ENCODE measurements at places on chromosomes 1 and 21.

GRCh38 chr1:221714227-221715152, 27.4 kb downstream of the DUSP10 start:
- no peak for DNase-seq

DNA sequence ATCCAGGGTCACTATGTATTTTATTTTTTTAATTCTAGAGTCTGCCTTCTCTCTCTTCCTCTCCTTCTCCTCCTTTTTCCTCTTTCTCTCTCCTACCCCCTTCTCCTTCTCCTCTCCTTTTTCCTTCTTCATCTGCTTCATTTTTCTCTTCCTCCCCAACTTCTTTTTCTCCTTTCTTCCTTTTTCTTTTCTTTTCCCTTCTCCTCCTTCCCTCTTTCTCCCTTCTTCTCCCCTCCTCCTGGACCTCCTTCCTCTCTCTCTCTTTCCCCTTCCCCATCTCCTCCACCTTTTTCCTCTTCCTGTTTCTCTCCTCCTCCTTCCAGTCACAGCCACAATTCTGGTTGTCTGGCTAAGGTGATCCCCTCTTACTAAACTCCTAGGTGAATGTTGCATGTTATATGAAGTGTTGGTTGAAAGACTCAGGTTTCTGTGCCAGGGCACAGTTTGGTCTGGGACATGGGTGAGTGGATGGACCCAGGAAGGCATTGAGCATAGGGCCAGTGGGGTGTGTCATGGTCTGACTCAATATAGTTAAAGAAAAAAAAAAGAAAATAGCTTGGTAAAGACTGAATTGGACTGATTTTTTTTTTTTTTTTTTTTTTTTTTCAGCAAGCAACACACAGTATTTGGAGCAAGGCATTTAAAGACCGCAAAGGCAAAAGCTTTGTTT, 266.9 kb downstream of the TGFB2 start:
- no peak for DNase-seq

DNA sequence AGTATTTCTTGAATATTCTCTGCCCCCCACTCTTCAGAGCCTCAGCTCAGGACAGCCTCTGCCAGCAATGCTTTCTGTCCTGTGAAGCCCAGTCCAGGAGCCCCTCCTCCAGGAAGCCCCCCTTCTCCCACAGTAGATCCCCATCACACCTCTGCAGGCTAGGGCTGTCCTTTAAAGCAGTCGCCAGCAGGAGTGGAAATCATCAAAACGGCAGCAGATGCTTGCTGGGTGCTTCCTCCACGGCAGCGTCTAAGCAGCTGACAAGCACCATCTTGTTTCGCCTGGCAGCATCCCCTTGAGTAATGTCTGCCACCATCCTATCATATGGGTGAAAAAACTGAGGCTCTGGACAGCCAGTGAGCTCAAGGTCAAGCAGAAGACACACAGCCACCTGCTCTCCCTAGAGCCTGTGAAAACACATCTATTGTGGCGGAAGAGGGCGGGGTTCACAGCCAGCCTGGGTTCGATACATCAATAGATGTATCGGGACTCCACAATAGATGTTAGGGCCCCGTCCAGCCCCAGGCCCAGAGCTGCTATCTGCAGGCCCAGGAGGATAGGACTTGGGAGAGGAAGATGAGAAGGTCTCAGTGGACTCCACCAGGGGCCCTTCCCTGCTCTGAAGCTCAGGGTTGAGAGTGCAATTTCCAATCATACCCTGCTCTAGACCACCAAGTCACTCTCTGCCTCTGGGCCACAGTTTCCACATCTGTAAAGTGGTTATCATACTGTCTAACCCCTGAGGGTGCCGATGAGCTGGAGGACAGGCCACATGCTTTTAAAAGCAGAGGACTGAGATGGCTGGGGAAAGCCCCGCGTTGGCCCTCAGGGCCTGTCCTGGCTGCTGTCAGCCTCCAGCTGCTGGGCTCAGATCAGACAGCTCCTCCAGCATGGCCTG, 17.5 kb downstream of the RUNX3 start:
- DNase-seq: no peak

GRCh38 chr1:24636661-24637357, 6.3 kb upstream of the SRRM1 start:
- DNase-seq: no peak

- DNase-seq: no peak
Measured at GRCh38 chr1:168210312-168210711, 15.5 kb upstream of the SFT2D2 start.

DNA sequence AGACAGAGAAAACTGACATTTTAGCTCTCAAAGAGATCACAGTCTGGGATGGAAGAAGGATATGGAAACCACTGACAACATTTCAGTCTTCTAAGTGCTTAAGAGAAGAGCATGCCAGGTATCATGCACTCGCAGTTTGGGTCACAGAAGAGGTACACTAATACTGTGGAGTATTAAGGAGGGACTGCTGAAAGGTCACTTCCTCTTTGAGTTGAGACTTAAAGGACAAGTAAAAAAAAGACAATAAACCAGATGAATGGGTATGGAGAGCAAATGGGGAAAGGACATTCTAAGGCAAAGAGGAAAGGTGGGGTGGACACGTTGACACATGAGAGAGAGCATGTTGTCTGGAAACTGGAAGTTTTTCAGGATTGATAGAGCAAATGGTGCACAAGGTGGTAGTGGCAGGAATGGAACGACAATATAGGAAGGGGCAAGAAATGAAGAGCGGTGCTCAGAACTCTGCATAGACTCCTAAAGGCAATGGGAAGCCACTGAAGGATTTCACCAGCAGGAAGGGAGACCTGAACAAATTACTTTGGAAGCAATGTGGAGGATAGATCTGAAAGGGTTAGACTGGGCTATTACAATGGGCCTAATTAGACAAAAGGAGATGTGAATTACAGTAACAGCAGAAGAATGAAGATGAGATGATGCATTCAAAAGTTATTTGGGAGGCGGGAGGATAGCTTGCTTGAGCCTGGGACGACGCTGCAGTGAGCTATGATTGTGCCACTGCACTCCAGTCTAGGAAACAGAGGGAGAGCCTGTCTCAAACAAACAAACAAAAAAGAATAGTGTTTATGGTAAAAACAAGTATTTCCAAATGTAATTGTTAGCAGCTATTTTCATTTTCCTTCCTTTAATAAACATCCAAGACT, 11.1 kb downstream of the DIPK1A start:
- DNase-seq: no peak

DNA sequence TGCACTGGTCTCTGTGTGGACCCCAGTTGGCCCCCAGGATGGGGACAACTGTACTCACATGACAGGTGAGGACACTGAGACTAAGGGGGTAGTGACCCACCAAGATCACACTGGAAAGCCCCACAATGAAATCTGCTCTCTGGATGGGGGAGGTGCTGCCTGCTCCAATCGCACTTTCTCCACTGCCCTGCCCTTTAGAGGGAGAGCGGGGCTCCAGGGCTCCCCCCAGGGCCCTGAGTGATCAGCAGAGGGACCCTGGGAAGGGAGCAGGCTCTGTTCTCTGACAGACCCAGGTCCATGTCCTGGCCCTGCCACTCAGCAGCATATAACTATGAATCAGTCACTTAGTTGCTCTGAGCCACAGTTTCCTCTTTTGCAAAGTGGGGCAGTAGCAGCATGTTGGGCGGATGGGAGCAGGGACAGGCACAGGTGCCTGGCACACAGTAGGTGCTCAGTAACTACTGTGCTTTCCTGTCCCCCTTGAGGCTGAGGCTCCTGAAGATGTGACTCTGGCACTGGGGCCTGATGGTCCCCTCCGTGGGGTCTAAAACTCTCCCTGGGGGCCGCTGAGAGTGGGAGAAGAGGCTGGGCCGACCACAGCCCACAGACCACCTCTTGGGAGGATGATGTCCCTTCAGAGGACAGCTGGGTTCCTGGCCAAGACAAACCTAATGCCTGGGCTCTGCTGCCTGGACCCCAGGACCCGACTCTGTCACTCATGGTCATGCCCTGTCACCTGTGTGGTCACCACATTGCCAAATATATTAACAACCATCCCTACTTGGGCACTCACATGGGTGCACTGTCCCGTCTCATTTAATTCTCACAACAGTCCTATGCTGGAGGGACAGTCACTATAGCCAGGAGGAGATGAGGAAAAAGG, 222.7 kb downstream of the PTPRU start:
- DNase-seq: no peak

DNA sequence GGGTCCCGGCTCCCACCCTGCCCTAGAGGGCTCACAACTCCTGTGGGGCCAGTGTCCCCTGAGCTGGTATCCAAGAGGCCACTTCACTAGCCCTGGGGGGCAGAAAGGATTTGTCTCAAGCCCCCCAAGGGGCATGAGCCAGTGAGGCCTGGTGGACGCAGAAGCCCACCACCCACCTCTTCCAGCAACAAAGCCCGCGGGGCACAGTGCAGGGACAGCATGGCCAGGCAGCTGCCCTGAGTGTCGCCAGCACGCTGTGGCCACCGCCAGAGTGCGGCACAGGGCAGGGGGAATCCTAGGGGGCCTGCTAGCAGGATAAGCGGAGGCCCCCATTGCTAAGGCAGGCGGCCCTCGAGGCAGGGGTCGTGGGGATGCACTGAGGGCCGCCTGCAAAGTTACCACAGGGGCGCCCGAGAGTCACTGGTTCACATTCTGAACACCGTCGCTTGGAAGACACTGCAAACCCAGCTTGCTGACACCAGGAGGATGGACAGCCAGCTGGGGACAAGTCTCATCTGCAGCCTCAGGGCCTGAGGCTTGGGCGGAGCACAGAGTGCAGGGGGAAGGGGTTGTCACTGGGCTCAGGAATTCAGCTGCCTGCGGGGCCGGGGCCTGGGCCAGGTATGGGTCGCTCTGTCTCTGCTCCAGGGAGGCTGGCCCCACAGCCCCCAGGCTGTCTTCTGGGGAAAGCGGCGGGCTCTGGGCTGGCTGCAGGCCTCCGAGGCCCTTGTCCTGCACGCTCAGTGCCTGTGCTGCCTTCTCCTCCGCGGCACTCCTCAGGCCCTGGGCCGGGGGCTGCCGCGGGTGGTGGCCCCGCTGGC, 26.8 kb downstream of the SLC19A1 start:
- DNase-seq: no peak

DNA sequence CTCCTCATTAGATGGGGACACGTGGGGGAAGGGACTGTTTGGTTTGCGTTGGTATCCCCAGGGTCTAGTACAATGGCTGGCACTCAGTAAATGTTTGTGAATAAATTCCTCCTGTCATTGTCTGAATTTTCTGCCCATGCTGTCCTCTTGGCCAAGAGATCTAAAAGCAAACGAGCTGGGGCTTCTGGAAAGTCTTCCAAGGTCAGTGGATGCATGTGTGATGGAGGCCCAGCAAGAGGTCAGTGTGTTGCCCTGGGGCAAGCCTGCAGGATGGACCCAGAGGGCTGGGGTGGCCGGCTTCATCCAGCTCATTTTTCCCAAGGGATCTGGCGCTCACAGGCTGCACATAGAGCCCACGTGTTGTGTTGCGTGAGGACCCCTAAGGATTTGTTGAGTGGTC, 30.0 kb upstream of the JUN start:
- DNase-seq: no peak

GRCh38 chr1:47555841-47556560, 118.2 kb downstream of the FOXD2 start:
- DNase-seq: no peak

DNA sequence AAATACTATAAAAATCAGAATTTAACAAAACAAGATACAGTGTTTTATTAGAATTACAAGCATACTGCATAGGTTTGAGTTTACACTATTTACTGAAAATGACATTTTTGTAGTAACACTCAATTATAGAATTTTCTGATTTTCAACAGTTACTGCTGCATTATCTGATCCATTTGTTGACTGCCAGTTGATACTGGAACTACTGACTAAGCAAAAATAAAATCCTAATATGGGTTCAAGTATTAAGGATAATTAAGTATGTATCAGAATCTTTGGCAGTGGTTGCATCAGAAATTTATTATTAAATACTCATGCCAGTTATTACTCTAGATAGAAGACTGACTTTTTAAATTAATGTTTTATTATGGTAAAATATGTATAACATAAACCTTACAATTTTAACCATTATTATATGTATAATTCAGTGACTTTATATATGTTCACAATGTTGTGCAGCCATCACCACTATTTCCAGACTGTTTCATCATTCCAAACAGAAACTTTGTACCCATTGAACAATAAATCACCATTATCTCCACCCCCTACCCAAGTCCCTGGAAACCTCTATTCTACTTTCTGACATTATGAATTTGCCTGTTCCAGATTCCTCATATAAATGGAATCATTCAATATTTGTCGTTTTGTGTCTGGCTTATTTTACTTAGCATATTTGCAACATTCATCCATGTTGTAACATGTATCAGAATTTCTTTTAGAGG, 58.2 kb upstream of the GPR88 start:
- DNase-seq: no peak

- DNase-seq: no peak
Measured at GRCh38 chr1:167330601-167331293, 110.1 kb downstream of the POU2F1 start.
